Glutamatergic neuron (in vitro differentiated cells): ENCODE measurements at places on chromosomes 1 and 21.

- H3K36me3 ChIP-seq = no peaks in the 10 kb centered on the region
- H3K27ac ChIP-seq = no peak overlapping the region
- no peaks in the 10 kb centered on the region for H3K4me1 ChIP-seq
- no peaks in the 10 kb centered on the region for H3K27me3 ChIP-seq
- DNase-seq = no peak
Observed at GRCh38 chr1:217063172-217063908, 340.1 kb upstream of the ESRRG start.

DNA sequence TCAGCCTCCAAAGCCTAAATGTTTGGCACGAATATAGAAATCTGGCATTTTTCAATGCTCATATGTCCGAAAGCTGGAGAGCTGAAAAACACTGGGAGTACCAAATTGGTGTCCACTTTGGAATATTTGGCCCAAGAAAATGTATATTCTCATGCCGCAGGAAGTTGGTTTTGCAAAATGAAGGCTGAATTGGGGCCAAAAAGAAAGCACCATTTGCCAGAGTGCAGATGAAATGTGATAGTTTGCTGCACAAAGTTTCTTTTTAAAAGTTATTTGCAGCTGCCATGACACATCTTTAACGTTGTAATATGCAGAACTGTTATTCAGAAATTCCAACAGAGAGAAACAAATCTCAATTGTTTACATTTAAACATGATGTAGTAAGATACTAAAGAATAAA is 124.2 kb upstream of the LYPLAL1 start:
- H3K36me3 ChIP-seq = no peaks in the 10 kb centered on the region
- no peaks in the 10 kb centered on the region for H3K27me3 ChIP-seq
- H3K4me3 ChIP-seq = no peak overlapping the region
- H3K4me1 ChIP-seq = no peaks in the 10 kb centered on the region
- no peak for DNase-seq
- H3K27ac ChIP-seq = no peak overlapping the region

- H3K27ac ChIP-seq = no peak overlapping the region
- no peaks in the 10 kb centered on the region for H3K4me1 ChIP-seq
- no peaks in the 10 kb centered on the region for H3K36me3 ChIP-seq
- no peaks in the 10 kb centered on the region for H3K27me3 ChIP-seq
- no peak for DNase-seq
Observed at GRCh38 chr1:86429835-86430234, 5.9 kb downstream of the CLCA2 start.

GRCh38 chr1:237007147-237007881 is 3.1 kb upstream of the MT1HL1 start:
- H3K27me3 ChIP-seq = no peaks in the 10 kb centered on the region
- H3K36me3 ChIP-seq = no peaks in the 10 kb centered on the region
- peaks cover 11% of the 10 kb centered on the region for H3K4me1 ChIP-seq

DNA sequence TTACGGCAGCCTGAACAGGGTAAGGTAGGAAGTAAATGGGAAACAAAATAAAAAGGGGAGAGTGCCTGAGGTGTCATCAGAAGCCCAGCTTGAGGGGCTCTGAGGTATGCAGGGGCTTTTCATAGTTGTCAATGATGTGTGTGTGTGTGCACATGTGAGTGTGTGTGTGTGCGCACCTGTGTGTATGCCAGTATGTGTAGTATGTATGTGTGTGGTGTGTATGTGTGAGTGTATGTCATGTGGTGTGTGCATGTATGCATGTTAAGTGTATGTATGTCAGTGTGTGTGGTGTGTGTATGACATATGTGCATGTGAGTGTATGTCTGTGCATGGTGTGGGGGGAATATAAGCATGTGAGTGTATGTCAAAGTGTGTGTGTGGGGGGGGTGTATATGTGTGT is 184.1 kb downstream of the DSCAM start:
- H3K27ac ChIP-seq = no peak overlapping the region
- peaks cover 3% of the 10 kb centered on the region for H3K27me3 ChIP-seq
- no peaks in the 10 kb centered on the region for H3K36me3 ChIP-seq
- no peak for DNase-seq
- H3K4me1 ChIP-seq = peaks cover 14% of the 10 kb centered on the region
- no peak overlapping the region for H3K4me3 ChIP-seq

- no peak overlapping the region for H3K4me3 ChIP-seq
- no peaks in the 10 kb centered on the region for H3K27me3 ChIP-seq
- no peak overlapping the region for H3K27ac ChIP-seq
Observed at GRCh38 chr21:21662776-21663175, 664.6 kb downstream of the NCAM2 start.

DNA sequence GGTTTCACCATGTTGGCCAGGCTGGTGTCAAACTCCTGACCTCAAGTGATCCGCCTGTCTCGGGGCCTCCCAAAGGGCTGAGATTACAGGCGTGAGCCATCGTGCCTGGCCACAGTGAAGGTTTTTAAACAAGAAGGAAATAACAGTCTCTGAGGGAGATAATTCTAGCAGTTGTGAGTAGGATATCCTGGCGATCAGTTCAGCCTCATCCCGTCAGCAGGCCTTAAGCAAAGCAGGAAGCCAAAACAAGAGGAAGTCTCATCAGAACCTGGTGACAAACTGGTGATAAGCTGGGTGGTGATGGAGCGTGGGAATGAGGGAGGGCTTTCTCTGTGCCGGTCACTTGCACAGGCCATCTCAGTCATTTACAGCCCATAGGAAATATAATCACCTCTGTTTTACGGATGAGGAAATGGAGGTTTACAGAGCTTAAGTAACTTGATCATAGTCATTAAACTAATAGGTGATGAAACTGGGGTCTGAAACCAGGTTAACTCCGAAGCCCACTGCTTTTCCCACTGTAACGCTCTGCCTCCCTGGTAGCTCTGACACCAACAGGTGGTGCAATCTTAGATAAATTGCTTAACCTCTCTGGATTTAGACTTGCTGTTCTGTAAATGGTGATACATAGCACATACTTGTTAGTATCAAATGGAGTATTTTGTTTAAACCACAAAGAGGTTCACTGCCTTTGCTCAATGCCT is 40.8 kb upstream of the A3GALT2 start:
- H3K4me1 ChIP-seq = peaks cover 75% of the 10 kb centered on the region
- peak overlapping the region; percentile 88 for H3K4me3 ChIP-seq
- peak overlapping the region; percentile 100 for H3K27ac ChIP-seq
- DNase-seq = no peak
- peaks cover 22% of the 10 kb centered on the region for H3K27me3 ChIP-seq

- peak; percentile 39 for DNase-seq
- no peaks in the 10 kb centered on the region for H3K36me3 ChIP-seq
- H3K4me1 ChIP-seq = peaks cover 2% of the 10 kb centered on the region
- no peaks in the 10 kb centered on the region for H3K27me3 ChIP-seq
Observed at GRCh38 chr21:31514598-31514997, 144.9 kb upstream of the SOD1 start.

- H3K27me3 ChIP-seq = peaks cover 5% of the 10 kb centered on the region
- H3K27ac ChIP-seq = no peak overlapping the region
- peaks cover 21% of the 10 kb centered on the region for H3K36me3 ChIP-seq
- peaks cover 39% of the 10 kb centered on the region for H3K4me1 ChIP-seq
Observed at GRCh38 chr1:187629075-187629474, 800.3 kb downstream of the PLA2G4A start.

GRCh38 chr1:67860776-67861175 is 27.5 kb upstream of the GNG12 start:
- H3K27me3 ChIP-seq = peaks cover 2% of the 10 kb centered on the region
- H3K4me3 ChIP-seq = no peak overlapping the region
- no peaks in the 10 kb centered on the region for H3K36me3 ChIP-seq
- H3K4me1 ChIP-seq = no peaks in the 10 kb centered on the region

DNA sequence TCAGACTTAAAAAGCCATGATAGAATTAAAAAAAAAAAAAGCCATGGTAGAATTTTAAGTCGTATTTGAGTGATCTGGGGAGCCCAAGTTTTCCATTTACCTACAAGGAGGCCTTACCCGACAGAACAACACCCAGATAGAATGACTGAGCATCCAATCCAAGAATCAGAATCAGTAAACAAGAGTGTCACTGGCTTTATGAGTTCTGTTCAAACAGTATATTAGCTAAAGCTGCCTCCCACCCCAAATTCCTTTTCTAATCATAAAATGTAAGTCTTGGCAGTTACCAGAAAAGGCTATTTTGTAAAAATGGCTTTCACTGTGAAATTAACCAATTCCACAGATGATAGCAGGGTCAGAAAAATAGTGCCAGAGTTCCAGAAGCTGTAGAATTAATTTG is 1.2 kb downstream of the GTF2B start:
- peaks cover 5% of the 10 kb centered on the region for H3K27me3 ChIP-seq
- peak overlapping the region; percentile 98 for H3K27ac ChIP-seq
- no peak for DNase-seq
- H3K36me3 ChIP-seq = peaks cover 4% of the 10 kb centered on the region
- H3K4me1 ChIP-seq = peaks cover 6% of the 10 kb centered on the region

DNA sequence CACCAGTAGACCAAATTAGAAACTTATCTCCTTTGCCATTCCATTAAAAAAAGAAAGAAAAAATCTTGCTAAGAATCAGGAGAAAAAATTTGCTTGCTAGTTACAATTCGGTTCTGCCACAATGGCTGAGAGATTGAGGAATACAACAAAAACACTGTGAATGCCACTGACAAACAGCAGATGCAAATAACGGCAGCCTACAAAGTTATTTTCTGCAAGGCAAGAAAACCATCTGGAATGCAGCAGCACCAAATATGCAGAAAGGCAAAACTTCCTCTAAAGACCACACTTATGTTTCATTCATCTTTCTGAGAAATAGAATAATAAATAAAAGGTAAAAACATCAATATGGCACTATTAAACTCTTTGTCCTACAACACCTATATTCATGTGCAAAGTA is 75.7 kb downstream of the ENAH start:
- peaks cover 42% of the 10 kb centered on the region for H3K4me1 ChIP-seq
- no peak overlapping the region for H3K4me3 ChIP-seq
- H3K27ac ChIP-seq = no peak overlapping the region
- DNase-seq = no peak
- no peaks in the 10 kb centered on the region for H3K36me3 ChIP-seq
